Activated CD8-positive, alpha-beta memory T cell treated with anti-CD3 and anti-CD28 coated beads, Interleukin-2, amount 10 ng/mL, durations not matched to agents 7 days and 5 days (primary cell): ENCODE measurements at places on chromosomes 6 and 20. TPM values are rescaled to one million over a fixed set of nuclear protein-coding genes. Genes with fewer than 3 reads are reported as not detected.

- DNase-seq = no peak
Observed at GRCh38 chr6:1067346-1067745, 244.6 kb upstream of the FOXQ1 start.

Gene CNKSR3
- total RNA-seq = not detected

Gene PRSS16
- 0.82 TPM for total RNA-seq

DNA sequence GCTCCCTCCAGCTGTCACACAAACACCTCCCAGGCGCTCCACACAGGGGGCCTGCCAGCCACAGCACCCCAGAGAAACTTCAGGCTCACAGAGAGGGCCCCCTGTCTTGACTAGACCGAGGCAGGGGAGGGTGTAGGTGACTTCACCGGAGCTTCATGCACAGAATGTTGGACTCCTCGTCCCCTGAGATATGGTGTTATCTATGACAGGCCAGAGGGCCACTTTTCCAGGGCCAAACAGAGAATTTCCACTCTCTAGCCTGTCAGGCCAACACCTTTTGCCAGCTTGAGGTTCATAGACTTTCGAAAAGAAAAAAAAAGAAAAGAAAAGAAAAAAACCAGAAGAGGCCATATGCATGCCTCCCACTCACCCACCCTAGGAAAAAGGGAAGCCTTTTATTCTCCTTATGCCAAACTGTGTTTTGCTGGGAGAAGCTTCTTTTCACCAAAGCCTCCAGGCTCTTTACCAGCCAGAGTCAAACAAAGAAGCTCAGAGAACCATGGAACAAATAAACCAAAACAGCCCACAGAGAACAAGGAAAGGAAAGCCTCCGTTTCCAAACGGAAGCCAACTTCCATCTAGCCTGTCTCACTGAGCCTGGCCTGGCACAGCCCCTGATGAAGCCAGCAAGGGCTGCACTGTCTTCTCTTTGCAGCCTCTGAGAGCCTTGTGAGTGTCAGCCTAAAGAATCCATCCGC lies 313.2 kb upstream of the JARID2 start:
- DNase-seq = no peak

Gene PRKN
- not detected for total RNA-seq

- no peak for DNase-seq
Observed at GRCh38 chr6:4797587-4797986, 21.4 kb downstream of the CDYL start.

Gene HLA-DQB1
- total RNA-seq = 72.9 TPM

DNA sequence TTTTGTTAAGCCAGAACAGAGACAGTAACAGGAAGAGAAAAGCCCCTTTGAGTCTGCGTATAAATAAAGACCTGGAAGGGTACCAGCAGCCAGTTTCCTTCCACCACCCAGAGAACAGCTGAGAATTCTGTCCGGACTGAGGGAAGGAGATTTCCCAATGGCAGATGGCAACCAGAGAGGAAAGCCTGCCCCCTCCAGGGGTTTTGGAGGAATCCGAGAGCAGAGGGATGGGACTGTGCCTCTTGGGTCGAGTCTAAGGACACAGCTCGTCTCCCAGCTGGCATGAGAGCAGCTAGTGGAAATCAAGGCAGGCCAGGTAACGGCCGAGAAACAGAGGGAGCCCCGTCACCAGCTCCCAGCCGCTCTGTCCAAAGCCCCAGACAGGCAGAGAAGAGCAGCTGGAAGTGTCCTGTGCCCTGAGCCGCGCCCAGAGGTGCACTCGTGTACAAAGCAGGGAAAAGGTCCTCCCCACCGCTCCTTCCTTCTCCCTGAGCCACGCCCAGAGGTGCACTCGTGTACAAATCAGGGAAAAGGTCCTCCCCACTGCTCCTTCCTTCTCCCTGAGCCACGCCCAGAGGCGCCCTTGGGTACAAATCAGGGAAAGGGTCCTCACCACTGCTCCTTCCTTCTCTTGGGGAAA lies 134.0 kb upstream of the SNX9 start:
- no peak for DNase-seq

Gene TSHZ2
- 0.18 TPM for total RNA-seq

GRCh38 chr6:25122622-25123237 lies 156.4 kb upstream of the CARMIL1 start:
- no peak for DNase-seq

- no peak for DNase-seq
Observed at GRCh38 chr20:6767536-6768227, at the start of gene BMP2. TSS of gene BMP2 (plus strand) at chr20:6767686. CDS start at chr20:6770127, 2,441 bp downstream.

- no peak for DNase-seq
Observed at GRCh38 chr6:104858642-104859041, 1.1 kb downstream of the HACE1 start.

Gene NOX3
- not detected for total RNA-seq

DNA sequence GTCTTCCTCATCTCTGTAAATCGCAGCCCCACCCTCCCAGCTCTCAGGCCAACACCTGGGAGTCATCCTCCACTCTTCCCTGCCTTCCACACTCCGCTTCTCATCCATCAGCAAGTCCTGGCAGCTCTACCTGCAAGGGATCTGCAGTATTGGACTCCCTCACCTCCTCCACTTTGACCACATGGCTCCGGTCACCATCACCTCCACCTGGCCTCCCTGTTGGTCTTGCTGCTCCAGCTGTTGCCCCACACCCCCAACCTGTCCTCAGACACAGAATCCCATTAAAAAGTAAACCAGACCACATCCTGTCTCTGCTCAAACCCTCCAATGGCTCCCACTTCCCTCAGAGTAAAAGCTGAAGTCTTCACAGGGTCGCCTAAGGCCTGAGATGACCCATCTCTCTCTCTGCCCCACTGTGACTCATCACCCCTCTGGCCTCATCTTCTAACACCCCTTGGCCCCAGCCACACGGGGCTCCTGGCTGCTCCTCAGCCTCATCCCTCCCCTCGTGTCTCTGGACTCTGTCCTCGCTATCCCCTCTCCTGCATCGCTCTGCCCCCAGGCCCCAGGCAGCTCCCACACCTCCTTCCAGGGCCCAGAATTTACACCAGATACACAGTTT lies 185.1 kb upstream of the SULF2 start:
- no peak for DNase-seq

- no peak for DNase-seq
Observed at GRCh38 chr6:70119218-70119835, 183.6 kb downstream of the COL9A1 start.

DNA sequence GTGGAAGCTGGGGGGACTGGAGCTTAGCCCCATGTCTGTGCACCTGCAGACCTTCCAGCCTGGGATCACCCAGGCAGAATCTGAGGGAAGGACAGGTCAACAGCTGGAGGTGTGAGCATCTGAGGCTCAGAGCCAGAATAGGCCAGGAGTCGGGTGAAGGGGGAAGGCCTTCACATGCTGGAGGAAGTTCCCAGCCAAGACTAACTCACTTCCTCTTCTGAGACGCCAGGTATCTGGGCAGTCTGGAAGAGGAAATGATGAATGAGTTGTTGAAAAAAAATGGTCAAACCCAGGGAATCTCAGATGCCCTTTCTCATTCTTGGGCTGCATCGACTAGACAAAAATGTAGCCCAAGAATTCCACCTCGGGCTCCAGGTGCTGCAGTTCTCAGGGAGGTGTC lies 73.6 kb upstream of the TIAM2 start:
- no peak for DNase-seq

GRCh38 chr6:142700671-142701312 lies 244.2 kb downstream of the HIVEP2 start:
- no peak for DNase-seq

GRCh38 chr6:33974471-33974870 lies 170.7 kb upstream of the MLN start:
- no peak for DNase-seq

DNA sequence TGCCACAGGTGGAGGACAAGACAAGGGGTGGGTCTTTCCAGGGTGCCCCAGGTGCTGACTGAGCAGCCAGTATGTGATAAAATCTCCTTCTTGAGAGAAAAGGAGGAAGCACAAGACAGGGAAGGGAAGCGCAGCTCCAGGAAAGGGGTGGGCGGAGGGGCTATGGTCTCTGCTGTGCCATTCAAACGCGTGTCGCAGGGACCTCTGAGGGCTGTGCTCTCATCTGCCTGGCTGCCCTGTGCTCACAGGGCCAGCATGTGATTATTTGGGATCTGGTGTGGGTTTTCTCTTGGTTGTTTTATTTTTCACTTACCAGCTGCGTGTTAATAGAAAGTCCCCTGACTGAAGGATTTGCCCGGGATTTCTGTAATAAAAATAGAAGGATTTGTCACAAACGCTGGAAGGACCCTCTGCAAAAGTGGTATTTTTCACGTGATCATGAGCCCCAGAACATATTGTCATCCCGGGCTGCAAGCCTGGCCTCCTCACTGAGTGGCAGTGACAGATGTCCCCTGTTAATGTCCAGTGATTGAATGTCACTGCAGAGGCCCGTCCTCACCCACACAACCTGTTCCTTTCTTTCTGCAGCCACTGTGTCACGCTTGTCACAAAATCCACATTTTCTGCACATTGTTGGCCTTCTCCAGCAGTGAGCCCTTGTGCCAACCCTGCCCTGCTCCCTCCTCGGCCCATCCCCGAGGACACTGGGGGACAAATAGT lies 35.0 kb upstream of the VSX1 start:
- DNase-seq = no peak

DNA sequence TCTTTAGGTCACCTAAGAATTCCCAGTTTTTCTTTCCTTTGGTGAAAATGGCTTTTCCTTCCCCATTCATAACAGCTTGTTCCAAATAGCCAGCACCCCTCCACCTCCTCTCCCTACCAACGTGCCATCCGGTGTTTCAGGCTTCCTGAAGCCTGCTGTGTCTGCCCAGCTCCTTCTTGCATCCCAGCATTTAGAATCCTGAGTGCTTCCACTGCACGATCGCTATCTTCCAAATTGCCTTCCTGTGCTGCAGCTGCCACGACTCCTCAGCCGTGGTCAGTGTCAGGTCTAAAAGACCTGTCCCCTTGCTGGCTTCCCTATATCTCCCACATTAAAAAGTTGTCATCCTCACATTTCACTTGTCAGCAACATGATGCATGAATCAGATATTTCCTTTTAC lies 550.3 kb upstream of the JARID2 start:
- DNase-seq = no peak

DNA sequence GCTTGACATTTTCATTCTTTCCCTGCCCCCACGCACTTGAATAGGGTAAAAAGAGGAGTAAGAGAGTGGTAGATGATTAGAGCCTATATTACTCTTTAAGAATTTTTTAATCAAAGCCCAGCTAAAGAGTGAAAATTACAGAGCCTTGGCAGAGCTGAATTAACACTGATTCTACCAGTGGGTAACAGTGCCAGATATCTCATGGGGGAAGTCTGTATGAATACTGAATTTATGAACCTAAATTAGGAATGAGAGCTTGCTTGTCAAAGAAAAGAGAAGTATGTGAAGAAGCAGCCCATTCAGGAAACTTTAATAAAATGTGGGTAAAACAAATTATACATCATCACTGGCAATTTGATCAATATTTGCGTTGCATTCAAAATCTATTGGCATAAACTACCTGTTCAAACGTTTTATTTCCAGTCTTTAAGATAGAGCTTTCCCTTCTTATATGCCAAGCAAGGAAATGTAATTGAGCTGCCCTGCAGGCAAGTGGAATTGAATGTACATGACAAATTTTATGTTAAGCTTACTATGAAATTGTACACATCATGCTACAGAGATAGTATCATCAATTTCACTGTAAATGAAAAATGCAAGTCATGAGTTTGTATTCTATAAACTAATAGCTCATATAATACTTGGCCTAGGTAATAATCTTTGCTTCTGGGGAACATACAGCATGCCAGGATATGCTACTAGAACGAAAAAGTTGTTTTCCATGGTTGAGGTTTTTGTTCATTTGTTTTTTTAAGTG lies 14.5 kb downstream of the SOBP start:
- no peak for DNase-seq

DNA sequence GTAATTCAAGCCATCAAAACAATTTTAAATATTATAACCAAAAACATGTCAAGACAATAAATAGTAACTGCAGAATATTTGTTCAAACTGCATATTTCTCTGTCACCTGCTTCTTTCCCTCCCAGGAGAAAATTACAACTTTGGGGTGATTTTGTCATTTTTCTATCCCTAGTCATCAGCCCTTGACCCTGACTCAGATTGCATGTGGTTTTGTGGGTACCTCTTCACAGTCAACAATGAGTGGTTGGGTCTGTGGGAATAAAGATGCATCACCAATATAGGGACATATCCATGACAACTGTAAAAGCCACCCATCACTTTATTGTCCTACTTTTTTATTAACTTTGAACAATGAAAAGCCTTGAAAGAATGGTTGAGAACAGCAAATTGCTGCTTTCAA lies 7.3 kb downstream of the COL10A1 start:
- no peak for DNase-seq

DNA sequence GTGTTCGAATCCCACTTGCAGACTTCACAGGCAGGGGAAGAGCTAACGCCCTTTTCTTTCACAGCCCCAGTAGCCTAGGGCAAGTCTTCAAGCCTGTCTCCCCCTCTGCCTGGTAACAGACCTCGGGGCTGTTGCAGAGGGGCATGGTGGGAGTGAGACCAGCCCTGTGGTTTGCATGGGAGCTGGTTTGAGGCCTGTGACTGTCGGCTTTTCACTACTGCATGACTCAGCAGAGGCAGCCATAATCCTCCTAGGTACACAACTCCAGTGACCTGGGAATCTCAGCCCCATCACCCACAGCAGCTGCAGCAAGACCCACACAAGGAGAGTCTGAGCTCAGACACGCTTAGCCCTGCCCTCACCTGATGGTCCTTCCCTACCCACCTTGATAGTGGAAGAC lies 55.3 kb upstream of the POPDC3 start:
- DNase-seq = no peak

Gene HSPA1L
- total RNA-seq = 3.1 TPM

Gene CABLES2
- total RNA-seq = 15.6 TPM

- no peak for DNase-seq
Observed at GRCh38 chr6:48078120-48078519, 32.9 kb downstream of the PTCHD4 start.
